ENCODE measurements at places on chromosomes 4 and X.

DNA sequence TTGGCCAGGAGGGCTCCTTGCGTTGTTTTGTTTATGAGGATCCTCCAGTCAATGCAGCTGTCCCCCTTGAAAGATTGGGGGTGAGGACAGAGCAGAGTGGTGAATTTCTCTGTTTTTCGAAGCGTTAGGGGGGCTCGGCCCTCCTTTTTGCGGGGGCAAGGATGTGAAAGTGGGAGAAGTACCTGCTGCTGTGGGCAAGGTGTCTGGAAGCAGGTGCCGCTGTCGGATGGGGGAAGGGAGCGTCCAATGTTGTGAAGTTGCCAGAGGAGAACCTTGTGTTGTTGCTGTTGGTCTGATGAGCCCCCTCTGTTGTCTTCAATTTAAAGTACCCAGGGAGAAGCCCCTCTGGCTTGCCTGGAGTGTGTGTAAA is 613 bp downstream of the GLRB start:
- DNase-seq = no peak

DNA sequence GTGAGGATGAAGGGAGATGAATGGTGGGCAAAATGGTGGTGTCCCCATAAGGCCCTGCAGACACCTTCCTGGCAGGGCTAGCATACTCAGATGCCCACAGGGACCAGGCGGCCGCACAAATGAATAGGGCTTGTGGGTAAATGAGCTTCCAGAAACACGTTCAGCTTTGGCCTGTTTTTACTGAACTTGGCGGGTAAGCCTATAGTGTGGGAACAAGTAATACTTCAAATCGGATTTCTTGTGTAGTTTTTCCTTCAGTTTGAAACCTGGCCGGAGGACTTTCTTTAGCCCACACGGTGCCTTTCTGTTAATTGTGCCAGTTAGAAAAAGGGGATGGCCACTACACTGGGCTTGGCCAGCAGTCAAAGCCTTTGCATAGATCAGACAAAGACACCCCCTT is 22.8 kb downstream of the SMS start:
- no peak for DNase-seq

DNA sequence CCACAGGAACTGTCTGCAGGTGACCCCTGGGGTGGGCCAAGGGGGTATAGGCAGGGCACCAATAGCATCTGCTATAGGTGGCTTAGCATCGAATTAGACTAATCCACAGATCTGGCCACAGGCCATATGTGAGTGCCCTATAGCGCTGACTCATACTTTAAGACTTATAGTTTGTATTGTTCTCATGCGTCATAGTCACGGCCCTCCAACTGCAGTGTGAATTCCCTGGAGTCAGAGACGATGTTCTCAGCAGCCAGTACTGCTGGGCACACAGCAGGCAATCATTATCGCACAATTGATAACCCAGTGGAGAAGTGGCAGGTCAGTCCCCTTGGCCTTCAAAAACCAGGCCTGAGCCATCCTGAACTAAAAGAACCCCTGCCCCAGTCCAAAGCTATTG is 58.1 kb downstream of the ADGRG2 start:
- DNase-seq = no peak

DNA sequence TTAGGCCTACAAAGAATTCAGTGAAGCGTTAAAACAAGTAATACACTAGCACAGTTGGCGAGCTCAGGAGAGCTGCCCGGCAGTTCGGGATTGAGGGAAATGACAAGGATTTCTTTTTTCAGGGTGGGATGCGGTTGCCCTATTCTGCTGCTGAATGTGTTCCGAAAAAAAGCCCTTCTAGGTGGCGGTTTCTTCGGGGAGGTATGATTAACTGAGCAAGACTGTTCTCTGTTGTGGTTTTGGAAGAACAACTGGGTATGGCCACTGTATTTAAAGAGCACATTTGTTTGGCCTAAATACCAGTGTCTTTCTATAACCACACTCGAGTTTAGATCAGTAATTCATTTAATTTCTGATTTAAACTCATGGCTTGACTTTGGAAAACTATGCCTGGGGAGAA is 459.7 kb upstream of the FAT1 start:
- peak; percentile 43 for DNase-seq

DNA sequence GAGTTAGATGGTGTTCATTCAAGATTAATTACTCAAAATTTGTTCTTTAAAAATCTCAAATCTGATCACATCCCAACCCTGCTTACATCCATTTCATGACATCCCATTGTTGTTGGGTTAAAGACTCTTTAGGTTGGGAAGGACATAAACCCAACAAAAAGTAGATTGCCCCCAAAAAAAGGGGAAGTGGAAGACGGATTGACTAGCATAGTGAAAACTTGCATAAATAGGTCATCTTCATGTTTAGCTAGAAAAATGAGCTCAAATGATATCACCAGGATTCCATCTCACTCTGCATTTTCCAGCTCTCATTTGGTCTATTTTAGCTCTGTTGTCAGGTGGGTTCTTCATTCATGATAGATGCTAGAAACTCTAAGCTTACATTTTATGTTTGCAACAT is 18.5 kb upstream of the TET2 start:
- no peak for DNase-seq

DNA sequence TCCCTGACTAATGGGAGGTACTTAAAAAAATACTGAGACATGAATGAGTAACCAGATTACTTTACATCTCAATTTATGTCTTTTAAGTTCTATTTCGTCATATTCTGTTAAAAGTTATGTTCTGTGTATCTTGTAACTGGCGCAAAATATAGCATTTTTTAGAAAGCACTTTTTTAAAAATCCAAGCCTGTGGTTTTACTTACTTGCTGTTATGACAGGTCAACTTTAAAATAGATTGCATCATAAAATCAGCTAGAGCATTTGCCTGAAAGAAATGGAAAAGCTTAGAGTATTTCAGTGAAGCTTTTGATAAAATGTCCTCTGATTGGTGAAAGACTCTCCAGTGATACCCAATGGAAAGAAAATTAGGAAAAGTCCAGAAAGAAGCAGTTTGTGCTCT is 1892.3 kb upstream of the TENM3 start:
- DNase-seq = no peak

DNA sequence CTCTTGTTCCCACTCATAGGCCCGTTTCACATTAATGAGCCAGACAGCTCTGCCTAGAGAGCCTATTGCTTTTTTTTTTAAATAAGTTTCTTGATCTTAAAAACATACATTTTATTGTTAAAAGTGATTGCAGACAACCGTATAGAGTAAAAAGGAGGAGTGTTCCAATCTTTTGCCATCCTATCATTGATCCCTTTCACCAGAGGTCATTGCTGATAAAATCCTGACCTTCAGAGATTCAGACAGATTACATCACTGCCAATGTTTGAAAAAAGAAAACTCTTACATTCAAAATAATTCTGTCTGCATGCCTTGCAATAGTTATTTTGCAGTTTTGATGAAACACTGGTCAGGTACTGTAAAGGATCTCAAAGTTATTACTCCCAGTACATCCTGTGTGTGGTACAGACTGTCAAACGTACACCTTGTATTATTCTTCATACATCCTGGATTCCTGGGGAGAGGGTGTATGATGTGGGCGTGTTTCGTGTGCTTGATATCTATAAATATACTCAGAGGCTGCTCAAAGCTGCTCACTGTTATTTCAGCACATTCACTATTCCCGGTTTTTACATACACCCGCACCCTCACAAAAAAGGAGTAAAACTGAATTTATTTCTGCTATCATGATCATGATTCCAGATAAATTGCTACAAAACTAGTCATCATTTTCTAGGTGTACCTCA is 15.4 kb upstream of the KLHL2 start:
- no peak for DNase-seq

DNA sequence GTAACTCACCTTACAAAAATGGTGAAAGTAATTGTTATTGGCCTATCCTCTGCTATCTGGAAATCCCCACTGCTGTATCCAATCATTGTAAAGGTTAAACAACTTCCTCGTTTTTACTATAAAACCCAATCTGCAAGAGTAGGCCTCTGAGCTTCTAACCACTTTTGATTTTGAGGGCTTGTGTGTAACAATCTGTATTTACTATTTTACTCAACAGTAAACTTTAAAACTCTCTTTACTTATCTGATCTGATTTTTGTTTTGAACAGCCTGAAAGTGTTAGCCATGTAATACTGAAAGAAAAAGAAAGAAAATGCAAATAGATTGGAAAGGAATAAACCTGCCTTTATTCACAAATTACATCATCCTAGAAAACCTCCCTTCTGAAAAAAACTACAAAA is 63.1 kb downstream of the SLC10A7 start:
- DNase-seq = no peak

- DNase-seq = no peak
These were observed 115.1 kb downstream of the FRYL start for GRCh38 chr4:48664938-48665337.

DNA sequence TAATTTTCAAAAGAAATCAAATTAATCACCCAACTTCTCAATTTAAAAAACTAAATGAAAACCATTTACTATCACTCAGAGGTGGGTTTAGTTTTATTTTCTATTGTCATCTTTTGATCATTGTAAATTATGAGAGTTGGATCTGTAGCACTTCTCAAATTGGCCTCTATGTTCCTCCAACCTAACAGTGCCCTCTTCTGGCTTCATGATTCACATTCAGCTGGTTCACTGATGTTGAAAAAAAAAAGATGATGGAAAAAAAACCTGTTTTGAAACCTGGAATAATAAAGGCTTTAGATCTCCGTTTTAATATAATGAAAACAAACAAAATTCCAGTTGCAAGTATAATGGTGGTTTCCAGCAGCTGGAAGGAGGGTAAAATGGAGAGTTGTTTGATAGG is 2.4 kb upstream of the NBDY start:
- peak; percentile 39 for DNase-seq

DNA sequence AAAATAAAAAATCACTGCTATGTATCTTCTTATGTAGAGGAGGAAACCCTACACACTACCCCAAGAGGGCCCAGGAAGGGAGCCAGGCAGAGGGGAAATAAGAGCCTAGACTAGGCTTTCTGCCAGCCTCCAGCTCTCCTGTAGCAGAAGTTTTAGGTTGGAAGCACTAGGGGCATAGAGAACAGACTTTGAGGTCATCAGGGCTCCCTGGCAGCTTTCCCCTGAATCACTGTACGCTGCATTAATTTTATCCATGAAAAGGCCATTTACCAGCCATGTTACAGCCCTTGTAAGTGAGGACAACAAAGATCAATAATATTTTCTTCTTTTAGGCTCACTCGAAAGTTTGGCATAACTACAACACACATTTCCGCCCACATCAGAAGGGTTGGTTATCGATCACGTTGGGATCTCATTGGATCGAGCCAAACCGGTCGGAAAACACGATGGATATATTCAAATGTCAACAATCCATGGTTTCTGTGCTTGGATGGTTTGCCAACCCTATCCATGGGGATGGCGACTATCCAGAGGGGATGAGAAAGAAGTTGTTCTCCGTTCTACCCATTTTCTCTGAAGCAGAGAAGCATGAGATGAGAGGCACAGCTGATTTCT is 24.7 kb downstream of the RPL9 start:
- DNase-seq = no peak

DNA sequence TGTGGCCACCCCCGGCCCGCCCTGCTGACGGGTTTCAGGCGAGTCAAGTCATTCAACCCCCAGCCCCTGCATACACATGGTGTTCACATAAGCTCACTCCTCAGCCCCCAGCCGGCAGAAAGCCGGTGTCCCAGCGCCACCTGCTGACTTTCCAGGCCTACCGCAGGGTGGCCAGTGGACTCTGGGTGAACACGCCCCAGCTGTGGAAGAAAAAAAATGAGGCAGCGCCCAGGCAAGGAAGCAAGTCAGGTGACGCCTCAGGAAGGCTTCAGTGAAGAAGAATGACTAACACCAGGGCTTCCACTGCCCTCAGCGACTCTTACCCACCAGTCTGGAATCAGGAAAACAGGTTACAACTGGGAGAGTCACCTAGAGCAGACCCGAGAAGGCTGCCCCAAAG is 15.8 kb downstream of the BCAP31 start:
- peak; percentile 67 for DNase-seq

GRCh38 chr4:140330311-140330900 is 43.0 kb upstream of the SCOC start:
- DNase-seq = peak; percentile 34

- DNase-seq = no peak
These were observed 552.6 kb downstream of the NAP1L3 start for GRCh38 chrX:93120805-93121204.

DNA sequence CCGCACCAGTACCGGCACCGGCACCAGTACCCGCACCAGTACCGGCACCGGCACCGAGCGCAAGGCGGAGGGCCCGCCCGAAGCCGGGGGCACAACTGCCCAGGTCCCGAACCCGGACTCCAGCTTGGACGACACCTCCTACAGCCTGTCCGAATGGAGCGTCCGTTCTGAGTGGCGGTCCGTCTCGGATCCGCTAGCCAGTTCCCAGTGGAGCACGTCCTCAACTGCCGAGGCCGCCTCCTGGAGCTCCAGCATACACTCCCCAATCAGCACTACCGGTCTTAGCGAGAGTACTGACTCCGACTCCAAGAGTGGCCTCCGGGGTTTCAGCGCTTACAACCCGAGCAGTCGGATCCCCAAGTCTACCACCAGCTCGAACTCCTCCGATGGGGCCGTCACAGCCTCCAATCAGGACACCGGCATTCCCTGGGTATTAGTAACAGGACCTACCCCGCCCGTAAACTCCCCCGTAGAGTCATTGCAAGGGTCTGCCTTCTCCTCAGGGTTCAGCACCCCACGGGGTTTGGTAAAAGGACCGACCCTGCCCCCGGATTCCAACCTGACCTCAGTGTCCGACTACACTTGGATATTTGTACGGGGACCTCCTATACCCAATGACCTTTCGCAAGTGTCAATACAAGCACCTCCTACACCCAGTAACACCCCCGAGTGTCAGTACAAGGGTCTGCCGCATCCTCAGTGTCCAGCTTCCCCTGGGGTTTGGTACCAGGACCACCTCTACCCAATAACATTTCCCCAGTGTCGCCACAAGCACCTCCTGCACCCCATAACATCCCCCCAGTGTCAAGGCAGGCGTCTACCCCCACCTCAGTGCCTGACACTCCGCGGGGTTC is 721 bp upstream of the MAOA start:
- peak; percentile 45 for DNase-seq

GRCh38 chr4:136858903-136859302 is 673.4 kb downstream of the PCDH18 start:
- no peak for DNase-seq

- DNase-seq = peak; percentile 55
These were observed 2.5 kb downstream of the GALNT7 start for GRCh38 chr4:173171098-173171497.

DNA sequence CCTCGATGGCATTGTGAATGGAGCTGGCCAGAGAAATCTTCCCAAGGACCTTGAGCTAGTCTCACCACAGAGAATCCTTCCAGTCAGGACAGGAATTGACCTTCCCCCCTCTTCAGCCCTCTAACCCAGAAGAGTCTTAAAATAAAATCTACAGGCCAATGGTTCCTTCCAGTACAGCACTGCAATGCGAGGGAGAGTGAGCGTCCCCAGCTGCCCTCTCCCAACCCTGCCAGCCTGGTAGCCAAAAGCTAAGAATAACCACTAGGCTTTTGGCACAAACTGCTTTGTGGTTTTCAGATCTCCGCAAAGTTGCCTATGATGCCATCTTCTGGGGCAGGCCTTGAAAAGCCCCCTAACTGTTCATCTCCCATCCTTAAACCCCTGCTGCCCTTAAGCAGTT is 175.1 kb downstream of the AR start:
- no peak for DNase-seq

GRCh38 chrX:139560221-139560620 is 29.7 kb downstream of the F9 start:
- peak; percentile 37 for DNase-seq
